ENCODE measurements at places on chromosomes 5 and 9.

- no peak for DNase-seq
These were observed 68.6 kb downstream of the PRRT1B start for GRCh38 chr9:131613921-131614320.

- no peak for DNase-seq
These were observed 2054.0 kb upstream of the NUDT12 start for GRCh38 chr5:105616599-105616998.

- DNase-seq: no peak
These were observed 244.9 kb upstream of the ANKRD55 start for GRCh38 chr5:56478062-56478461.

GRCh38 chr9:92760070-92760469 lies 4.6 kb downstream of the BICD2 start:
- no peak for DNase-seq

- no peak for DNase-seq
These were observed 2.9 kb upstream of the ERMP1 start for GRCh38 chr9:5835808-5836207.

DNA sequence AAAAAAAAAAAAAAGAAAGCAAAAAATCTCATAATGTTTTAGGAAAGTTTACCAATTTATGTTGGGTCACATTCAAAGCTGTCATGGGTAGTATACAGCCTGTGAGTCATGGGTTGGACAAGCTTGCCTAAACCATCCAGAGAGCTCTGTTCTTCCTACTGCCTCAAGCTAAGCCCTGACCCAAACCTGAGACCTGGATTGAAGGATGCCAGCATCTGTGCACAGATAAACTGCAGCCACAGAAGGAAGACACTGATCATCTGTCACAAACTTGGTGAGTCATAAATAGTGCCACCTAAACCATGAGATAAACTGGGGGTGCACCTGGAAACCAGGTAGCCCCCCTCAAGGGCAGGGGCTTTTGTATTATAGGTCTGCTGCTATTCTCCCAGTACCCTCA lies 31.0 kb downstream of the CSF2 start:
- DNase-seq: no peak

DNA sequence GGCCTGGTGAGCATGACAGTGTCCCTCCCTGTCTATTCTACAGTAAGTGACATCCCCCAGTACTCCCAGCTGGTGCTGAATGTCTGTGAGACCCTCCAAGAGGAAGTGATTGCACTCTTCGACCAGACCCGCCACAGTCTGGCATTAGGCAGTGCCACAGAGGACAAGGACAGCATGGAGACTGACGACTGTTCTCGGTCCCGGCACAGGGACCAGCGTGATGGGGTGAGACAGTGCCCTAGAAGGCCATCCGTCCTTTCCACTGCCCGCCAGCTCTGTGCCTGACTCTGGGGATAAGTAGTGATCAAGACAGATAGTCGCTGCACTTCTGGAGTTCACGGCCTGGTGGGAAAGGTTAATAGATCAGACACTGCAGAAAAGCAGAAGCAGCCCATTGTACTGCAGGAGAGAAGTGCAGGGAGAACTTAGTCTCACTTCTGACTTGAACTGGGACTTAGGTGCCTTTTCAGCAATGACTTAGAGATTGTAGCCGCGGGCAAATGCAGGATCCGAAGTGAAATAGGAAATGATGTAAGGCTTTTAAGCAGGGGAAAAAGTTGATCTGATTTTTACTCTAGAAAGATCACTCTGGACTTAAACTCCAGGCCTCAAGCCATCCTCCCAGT lies 28.4 kb downstream of the SH3GLB2 start:
- no peak for DNase-seq

DNA sequence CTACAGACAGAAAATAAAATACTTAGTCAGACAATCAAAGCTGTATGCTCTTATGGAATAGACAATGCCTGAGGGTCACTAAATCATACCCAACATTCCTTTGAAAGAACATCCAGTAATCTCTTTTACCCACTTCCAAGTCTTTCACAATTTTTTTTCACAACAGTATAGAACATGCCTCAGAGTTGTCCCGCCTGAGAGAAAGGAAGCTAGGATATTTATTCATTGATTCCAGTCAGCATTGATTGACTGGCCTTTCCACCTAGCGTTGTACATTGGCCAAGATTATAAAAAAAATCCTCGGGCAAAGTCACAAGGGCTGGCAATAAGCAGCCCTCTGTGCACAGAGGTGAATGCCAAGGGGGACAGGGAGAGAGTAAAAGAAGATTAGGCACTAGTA lies 318.1 kb upstream of the PIK3R1 start:
- DNase-seq: no peak

- no peak for DNase-seq
These were observed 337.7 kb upstream of the KLF4 start for GRCh38 chr9:107827304-107827703.

DNA sequence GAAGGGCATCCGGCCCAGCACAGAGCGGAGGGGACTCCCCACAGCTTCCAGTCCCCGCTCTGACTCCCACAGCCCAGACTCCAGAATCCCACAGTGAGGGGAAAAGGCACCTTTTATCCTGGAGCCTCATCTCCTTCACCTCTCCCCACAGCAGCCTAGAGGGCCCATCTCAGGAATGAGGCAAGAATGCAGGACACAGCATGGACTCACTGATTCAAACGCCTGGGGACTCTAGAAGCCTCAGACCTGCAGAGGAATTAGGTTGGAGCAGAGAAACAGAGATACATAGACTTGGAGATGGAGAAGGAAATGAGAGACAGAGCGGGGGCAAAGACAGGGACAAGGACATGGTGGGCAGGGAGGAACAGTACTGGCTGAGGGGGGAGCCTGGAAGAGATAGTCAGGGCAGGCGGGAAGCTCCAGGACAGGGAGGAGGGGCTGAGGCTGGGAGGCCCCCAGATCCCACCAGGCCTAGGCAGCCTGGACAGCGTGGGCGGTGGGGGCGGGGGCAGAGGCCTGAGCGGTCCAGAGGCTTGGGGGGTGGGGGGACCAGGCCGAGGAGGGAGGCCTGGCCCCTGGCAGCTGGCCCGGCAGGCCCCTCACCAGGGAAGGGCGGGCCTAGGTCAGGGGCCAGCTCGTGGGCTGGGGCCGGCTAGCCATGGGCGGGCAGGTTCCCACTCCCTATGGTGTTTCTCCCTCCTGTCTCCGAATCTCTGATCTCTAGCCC lies 15.8 kb downstream of the CNTFR start:
- DNase-seq: no peak

DNA sequence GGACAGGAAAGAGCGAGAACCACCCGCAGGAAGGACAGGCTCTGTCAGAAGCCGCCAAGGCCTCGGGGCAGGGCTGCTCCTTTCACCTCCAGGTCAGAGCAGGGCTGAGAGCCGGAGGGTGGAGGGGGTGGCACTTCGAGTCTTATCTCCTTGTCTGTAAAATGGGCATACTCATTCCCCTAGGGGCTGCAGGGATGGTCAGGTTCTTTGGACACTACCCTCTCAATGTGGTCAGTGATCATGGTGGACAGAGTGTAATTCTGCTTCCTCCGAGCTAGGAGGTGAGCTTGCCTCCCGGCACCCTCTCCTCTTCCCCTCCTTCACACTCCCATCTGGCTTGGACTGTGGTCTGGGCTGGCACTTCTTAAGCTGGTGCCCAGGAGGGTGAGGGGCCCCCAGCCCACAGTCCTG lies 39.6 kb downstream of the RGS3 start:
- no peak for DNase-seq

DNA sequence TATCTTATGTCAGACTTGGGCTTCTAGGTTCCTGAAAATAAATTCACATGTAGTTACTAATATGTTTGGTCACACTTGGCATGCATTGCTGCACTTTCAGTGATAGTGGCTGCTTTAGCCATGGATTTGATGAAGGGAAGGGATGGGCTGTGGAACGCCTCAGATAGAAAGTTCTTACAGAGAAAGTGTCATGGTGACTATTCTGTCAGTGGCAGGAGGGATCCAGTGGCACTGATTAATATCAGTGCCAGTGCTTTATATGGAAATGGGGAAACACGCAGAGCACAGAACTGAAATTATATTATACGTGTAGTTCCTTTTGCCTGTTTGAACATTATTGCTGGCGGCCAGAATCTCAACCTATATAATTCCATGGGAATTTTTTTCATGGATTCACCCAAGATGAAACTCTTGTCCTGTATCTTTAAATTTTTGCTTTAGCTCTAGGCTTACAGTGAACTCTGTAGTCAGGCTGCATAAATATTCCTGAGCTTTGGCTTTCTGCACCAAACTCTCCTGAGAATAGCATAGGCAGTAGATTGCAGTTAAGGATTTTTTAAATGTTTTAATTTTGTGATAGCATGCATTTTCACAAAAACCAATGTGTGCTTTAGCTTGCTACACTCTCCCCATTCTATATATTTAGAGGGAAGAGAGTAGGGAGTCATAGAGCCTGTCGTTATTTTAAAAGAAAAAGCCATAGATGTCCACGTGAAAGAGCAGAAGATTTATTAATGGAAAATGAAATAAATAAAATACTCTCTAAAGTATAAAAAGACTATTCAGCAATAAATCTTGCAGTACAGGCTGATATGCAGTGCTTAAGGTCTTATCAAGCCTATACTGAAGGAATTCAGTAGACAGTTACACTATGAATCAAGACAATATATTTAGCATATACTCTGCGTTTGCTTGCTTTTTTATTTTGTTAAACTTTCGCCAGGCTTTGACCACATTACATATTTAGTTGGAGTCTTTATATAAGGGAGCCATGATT lies 98.7 kb downstream of the EDIL3 start:
- DNase-seq: no peak

DNA sequence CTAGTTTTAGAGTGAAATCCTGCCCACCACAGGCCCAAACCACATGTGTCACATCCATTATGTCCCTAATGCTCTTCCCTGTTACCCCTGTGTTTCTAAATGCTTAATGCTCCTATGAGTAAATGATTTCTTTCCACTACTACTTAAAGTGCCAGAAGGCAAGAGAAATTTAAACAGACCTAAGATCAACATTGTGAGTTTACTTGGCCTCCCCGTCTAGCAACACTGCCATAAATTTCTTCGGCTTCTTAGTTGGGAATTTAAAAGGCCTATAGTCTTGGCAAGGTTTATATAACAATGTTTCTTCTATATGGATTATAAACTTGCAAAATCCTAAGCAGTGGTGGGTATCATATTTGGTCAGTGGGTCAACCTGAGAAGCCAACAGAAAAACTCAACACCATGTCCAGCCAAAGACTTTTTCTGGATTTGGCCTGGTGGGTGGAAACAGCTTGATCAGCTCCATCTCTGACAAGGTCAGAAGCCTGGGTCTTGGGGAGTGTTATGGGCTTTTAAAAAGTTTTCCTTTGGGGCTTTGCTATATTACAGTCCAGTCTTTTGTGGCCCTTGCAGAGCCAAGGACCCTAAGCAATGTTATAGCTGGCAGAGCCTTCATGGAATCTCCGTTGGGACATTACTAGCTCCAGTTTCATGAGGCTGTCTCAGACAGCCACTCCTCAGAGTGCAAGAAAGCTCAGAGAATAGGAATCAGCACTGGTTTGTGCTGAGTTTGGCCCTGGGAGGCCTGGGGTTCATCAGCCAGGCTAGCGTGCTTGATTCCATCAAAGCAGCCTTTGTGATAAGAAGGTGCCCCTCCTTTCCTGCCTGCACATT lies 119.8 kb downstream of the PRDM6 start:
- DNase-seq: no peak

GRCh38 chr5:114360816-114361723 lies 800 bp upstream of the KCNN2 start:
- DNase-seq: no peak

- DNase-seq: no peak
These were observed 36.4 kb downstream of the GGTA1 start for GRCh38 chr9:121463026-121463807.

GRCh38 chr9:81162361-81162760 lies 527.0 kb downstream of the TLE1 start:
- no peak for DNase-seq

GRCh38 chr9:118928722-118929121 lies 440.5 kb downstream of the BRINP1 start:
- DNase-seq: no peak

- DNase-seq: no peak
These were observed 1.7 kb downstream of the SMIM3 start for GRCh38 chr5:150780187-150780692.

GRCh38 chr9:38363589-38363925 lies 28.9 kb upstream of the ALDH1B1 start:
- no peak for DNase-seq

DNA sequence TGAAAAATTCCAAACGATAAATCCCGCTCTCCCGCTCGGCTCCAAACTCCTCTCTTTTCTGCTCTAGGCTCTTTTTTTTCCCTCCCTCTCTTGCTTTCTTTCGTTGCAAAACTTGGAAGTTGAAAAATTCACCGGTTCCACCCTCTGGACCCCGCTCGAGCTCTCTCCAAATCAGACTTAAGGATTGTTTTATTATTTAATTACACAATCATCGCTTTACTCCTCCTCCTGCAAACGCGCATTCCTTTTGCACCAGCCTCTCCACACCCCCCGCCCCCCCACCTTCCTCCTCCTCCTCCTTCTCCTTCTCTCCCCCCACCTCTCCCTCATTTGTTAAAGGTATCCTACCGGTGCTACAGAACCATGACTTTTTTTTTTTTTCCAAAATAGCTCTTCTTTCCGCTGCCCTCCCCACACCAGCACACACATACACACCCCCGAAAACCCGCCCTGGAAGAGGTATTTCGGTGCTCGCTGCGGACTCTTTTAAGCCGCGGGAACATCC lies 535 bp upstream of the NFIB start:
- DNase-seq: no peak

- DNase-seq: no peak
These were observed 127.8 kb downstream of the ZNF354C start for GRCh38 chr5:179187681-179188575.

- no peak for DNase-seq
These were observed 937.3 kb upstream of the ARRDC3 start for GRCh38 chr5:92320446-92320845.

DNA sequence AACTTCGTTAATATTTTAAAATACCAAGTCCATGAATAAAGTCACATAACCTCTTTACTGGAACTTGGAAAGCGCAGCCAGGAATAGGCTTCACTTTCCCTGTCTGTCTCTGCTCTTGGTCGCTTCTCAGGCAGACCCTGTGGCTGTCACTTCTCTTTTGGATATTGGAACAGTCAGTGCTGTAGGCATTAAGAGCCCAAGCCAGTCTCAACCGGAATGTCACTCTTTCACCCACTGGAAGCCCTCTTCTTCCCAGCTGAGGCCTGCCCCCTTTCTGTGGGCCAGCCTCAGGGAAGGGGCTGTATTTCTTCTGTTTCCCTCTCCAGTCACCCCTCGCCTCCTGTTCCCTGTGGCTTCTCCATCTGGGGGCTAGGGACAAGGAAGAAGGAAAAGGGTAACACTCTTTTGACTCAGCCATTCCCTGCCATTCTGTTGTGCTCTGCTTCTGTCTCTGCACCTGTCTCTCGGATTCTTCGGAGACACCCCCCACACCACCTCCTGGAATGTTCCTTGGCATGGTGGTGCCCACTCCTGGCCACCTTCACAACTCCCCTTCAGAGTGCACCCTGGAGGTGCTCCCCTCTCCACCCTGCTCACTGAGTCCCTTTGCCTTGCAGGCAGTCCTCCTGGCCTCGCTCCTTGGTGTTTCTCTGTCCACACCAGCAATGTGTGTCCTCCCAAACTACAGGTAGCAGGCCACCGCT lies 103.4 kb downstream of the TRIO start:
- DNase-seq: no peak

All from AG09319 (cell line).